ENCODE measurements at places on chromosomes 3 and 15.
A peak's percentile ranks its signal among the peaks of the same experiment; 100 is the strongest.

DNA sequence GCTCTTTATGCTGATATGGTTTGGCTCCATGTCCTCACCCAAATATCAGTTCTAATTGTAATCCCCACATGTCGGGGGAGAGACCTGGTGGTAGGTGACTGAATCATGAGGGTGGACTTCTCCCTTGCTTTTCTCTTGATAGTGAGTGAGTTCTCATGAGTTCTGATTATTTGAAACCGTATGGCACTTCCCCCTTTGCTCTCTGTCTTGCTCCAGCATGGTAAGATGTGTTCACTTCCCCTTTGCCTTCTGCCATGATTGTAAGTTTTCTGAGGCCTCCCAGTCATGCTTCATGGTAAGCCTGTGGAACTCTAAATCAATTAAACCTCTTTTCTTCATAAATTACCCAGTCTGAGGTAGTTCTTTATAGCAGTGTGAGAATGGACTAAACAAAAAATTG lies 107.6 kb downstream of the IMPG2 start:
- no peak for DNase-seq

DNA sequence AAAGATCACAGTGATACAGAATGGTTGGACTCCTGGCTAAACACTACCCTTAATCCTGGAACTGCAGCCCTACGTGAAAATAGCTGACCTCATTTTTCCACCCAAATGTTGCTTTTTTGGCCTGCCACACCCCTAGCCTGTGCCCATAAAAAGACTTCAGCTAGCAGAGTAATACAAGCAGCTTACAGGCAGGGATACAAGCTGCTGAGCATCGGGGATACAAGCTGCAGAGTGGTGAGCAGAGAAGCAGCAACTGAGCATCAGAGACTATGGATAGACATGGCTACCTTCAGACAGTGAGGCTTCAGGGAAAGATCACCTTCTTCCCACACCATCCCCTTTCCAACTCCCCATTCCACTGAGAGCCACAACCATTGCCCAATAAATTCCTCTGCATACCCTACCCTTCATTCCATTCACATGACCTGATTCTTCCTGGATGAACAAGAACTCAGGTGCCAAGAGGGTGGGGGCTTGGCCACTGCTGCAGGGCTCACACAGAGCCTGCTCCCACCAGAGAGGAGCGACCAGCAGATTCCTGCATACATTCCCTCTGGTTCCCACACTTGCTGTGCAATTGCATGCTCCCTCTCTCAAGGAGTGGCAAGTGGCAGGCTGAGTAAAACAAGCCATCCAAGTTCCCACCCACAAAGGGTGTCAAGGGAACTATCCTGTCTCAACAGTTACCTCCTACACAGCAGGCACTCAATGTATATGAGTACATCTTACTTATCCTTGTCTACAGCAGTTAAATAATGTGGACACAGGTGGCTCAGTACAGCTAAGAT lies 217.5 kb downstream of the ALCAM start:
- DNase-seq, result no peak

GRCh38 chr15:101244036-101244781 lies 7.6 kb downstream of the CHSY1 start:
- DNase-seq, result peak; percentile 26

- no peak for DNase-seq
Observed at GRCh38 chr3:187066228-187066995, 72.9 kb downstream of the RPL39L start.

GRCh38 chr3:136105044-136105443 lies 91.1 kb downstream of the MSL2 start:
- DNase-seq, result no peak

DNA sequence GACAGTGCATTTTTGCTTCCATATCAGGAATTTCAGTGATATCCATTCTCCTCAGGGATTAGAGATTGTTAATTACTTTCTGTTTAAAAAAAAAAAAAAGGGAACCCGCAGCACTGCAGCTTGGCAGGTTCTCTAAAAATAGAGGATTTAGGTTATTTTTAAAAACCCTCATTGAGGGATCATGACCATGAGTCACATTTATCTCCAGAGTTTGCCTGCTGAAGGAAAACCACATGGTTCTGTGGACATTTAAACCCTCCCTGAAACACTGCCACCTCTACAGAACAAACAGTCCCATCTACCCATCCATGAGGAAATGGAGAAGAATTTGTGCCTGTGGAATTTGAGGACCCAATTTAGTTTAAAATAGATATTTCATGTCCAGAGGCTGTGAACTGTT lies 66.2 kb upstream of the UBE2E1 start:
- no peak for DNase-seq

DNA sequence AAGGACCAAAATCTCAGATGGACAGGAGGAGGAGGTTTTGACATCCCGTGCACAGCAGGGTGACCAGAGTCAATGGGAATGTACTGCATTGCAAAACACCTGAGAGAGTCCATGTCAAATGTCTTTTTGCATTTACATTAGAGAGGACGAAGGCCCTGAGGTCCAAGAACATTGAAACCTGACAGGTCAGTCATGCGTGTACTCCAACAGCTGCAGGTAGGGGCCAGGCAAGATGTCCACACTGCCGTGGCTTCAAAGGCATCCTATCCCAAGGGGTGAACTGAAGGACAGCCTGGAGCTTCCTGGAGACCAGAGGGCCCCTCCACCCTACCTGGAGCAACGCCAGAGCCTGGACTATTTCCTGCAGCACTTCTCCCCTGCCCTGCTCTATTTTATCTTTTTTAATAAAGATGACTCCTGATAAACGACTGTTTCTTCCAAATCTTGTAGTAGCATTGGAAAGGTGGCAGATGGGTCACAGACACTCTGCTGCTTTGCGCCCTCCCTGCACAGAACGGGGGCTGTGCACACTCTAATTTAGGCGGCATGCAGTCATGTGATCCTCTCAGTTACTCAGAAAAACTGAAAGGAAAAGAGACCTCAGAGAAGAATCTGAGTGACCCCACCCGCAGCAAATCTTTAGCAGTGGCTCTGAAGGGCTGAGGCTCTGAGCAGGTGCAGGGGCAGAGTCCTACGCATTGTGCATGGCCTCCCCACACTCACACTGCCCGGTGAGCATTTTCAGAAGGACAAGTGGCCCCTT lies 68.2 kb downstream of the HMCES start:
- no peak for DNase-seq

- no peak for DNase-seq
Observed at GRCh38 chr15:41943543-41944312, 28.6 kb downstream of the EHD4 start.

DNA sequence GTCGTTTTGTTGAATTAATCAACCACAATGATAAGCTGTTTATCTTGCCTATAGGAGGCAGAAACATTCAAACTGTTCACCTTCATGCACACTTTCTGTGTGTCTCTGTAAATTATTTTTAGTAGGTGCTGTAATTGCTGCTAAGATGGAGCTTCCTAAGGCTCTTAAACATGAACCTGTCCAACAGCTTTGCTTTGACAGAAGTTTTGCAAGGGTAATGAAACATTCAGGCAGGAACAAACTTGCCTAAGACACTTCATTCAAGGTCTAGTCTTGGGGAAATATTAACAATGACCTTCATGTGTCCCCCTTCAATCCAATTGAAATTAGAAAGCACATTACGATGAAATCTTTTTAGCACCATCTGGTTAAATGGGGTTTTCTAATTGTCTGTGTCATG lies 156.1 kb downstream of the DIPK2A start:
- no peak for DNase-seq

- no peak for DNase-seq
Observed at GRCh38 chr3:127391436-127392155, 103.8 kb upstream of the PRR20G start.

DNA sequence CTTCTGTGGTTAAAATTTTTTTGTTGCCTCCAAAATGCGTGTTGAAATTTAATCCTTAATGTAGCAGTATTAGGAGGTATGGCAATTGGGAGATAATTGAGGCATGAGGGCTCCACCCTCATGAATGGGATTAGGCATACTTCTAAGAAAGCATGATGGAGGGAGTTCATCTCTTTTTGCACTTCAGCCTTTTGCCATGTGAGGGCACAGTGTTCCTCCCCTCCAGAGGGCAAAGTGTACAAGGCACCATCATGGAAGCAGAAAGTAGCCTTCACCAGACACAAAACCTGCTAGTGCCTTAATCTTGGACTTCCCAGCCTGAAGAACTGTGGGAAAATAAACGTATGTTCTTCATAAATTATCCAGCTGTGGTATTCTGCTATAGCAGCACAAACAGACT lies 429.5 kb downstream of the ZIC1 start:
- no peak for DNase-seq

- DNase-seq, result no peak
Observed at GRCh38 chr15:31307270-31308184, 19.1 kb upstream of the KLF13 start.

DNA sequence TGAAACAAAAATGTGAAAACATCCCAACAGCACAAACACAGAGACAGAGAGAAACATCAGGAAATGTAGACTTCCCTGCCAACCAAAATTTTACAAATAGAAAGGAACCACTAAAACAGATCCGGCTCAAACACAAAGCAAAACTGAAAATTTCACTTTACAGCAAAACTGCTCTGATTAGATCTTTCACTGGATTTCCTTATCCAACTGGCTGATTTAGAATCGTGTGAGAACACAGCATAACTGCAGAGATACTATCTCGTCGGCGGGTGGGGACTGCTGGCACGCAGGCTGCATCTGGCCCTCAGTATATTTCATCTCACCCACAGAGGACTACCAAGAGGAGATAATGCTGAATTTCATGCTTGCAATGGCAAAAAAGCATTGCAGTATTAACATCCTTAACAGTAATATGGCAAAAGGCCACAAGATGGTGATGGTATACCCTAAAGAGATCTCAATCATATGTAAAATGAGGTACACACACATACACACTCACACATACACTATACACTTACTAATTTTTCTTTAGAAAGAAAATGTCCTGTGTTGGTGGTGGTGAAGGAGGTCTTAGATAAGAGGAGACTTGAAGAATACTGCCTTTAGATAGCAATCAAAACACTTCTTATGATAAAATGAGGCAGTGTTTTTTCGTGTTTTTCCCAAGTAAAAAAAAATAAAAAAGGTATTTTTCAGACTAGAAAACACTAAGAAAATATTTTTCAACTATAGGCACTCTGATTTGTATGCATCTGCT lies 10.6 kb upstream of the LEO1 start:
- DNase-seq, result peak; percentile 20

GRCh38 chr3:64152086-64152485 lies 73.2 kb downstream of the PRICKLE2 start:
- no peak for DNase-seq

DNA sequence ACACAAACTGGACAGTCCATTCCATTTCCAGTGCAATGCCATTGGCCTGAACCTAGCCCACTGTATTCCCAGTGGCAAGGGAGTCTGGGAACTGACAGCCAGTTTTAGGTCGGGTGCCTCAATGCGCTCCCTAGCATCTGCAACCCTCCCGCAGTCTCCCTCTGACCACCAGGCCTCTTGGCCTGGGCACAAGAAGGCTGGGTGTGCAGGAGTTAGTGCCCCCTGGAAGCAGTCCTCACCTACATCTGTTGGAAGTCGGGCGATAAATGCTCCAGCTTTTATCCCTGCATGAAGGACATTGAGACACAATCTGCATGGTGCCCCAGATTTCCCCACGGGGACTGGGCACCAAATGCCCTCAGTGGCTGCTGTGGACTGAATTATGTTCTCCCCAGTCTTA lies 12.7 kb downstream of the C3orf22 start:
- peak; percentile 8 for DNase-seq

GRCh38 chr3:48652923-48653715 lies 9.6 kb downstream of the CELSR3 start:
- DNase-seq, result no peak

- DNase-seq, result peak; percentile 44
Observed at GRCh38 chr3:8524249-8524648, 22.6 kb downstream of the LMCD1 start.

DNA sequence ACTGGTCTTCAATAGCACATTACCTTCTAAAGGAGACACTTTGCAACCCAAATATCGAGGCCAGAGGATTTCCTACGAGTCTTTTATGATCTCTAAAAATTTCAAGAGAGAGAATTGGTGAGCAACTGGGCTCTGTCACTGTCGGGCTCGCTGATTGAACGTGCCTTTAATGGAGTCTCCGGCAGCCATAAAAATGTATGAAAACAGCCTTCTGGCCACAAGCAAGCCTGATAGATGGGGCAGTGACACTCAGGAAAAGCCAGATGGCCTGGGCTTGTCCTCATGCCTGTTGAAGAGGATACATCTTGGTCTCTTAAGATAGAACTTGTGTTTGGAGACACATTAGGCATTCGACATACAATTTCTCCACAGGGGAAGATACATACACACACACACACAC lies 419.5 kb upstream of the PROK2 start:
- no peak for DNase-seq

DNA sequence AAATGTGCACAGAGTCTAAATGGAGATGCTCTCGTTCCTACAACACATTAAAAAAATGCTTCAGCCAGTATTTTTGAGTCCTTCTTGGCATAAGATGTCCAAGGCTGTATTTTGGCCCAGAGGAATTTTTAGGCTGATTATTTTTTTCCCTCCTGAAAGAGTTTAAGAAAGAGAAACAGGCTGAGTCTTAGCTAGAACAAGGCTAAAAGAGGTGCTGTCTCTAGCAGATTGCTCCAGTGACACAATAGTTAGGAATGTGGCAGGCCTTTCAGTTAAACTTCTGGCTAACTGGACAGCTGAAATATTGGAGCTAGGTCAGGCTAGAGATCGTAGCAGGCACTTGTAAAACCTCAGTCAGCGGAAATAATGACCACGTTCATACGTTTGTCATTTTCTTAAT lies 271.4 kb upstream of the RARB start:
- peak; percentile 46 for DNase-seq

All from femur (tissue), 1 donor.